Fibroblast of skin of right biceps (primary cell): ENCODE measurements at places on chromosomes 6 and 20.

DNA sequence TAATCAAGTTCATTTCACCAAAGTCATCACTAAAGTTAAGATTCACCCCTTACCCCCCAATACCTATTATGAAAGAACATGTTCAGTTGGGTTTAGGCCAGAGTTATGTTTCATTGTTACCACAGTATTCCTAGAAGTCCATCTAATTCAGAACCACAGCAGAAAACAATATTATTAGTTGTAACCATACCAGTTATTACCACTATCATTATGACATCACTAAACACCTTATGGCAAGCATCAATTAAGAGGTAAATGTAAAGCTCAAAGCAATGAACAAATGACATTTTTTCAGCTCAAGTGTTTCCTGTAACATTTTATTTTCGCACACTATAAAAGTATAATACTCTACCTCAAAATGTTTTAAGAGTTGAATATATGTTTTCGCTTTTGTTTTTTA lies 4.4 kb downstream of the CEP85L start:
- DNase-seq = no peak

- no peak for DNase-seq
Observed at GRCh38 chr6:33595001-33595846, 15.1 kb upstream of the BAK1 start.

DNA sequence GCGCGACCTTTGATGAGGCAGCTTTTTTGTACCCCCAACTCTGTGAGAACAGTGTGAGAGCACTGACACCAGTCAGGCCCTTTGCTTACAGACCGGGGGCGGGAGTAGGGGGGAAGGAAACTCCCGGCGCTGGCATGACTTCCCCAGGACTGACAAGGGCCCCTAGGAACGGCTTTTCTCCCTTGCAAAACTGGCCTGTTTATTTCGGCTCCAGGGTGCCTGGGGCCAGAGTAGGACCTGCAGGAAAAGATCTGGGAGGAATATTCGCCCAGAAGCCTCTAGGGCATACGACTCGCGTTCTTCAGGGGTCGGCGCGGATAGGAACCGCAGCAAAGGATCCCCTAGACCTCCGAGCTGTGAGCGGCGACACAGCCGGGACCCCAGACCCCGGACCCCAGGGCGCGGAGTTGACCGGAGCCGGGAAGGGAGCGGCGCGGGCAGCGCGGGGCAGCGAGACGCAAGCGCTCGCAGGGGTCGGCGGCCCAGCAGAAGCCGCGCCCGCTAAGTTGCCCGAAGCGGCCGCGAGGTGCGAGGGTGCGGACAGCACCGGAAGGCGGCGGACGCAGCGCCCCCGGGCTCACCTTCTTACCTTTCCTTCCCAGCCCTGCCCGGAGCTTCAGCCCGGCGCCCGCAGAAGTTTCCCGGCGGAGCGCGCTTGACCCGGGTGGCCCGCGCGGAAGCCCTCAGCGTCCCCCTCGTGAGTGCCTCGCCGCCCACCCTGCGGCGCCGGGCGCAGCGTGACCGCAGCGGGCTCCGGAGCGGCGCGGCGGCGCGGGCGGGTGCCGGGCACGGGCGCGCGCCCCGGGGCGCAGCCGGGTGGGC lies at the start of gene POPDC3:
POPDC3 (minus strand) TSS at position 771 of the 822 bp plus-strand sequence. CDS start 18,105 bp downstream, outside the sequence.
- peak; percentile 57 for DNase-seq

GRCh38 chr6:155219858-155220301 lies 43.9 kb upstream of the CLDN20 start:
- DNase-seq = no peak

GRCh38 chr20:34629342-34629741 lies 47.5 kb downstream of the PIGU start:
- peak; percentile 29 for DNase-seq
